ENCODE measurements at places on chromosomes 5 and 9.

GRCh38 chr5:126972062-126972895 is 58.1 kb downstream of the MARCHF3 start:
- peak; percentile 86 for DNase-seq

GRCh38 chr5:1750469-1750868 is 49.2 kb downstream of the MRPL36 start:
- DNase-seq = no peak

- DNase-seq = no peak
These were observed 1.6 kb upstream of the FOXE1 start for GRCh38 chr9:97851446-97851883.

GRCh38 chr5:95988094-95988493 is 26.4 kb upstream of the ELL2 start:
- DNase-seq = no peak

DNA sequence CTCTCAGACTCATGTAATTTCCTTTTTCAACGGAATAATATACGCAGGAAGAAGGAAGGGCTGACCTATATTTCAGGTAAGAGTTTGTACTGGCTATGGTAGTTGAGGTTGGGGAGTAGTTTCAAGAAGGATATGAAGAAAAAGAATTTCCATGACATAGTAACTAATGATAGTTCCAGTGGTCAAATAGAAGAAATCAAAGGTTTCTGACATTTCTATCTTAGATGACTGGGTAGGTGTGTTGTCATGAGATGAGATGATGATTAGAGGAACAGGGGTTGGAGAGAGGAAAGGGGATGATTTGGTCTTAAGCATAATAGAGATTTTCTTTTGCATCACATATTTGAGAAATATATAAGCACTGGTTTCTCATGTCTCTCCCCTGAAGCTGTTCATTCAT is 166.0 kb downstream of the SPATA31D1 start:
- DNase-seq = no peak

- no peak for DNase-seq
These were observed 933 bp upstream of the TGFBR1 start for GRCh38 chr9:99103901-99104458.

- no peak for DNase-seq
These were observed 317.9 kb upstream of the MPDZ start for GRCh38 chr9:13597427-13597826.

DNA sequence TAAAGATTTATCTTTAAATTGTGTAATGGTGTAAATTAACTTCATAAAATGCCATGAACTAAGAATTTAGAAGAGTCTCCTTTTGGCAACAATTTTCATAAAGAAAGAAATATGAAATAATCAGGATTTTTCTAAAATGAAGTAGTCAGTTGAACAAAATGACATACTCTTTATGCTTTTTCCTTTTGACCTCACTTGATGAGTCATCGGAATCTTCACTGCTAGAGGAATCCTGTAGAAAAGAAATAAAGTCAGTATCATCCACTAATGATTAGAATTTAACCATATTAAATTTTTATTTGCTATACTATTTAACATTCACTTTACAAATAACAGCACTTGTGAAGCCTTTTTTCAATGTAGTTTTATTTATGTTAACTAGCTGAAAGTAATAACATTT is 26.1 kb downstream of the CHD1 start:
- DNase-seq = no peak

DNA sequence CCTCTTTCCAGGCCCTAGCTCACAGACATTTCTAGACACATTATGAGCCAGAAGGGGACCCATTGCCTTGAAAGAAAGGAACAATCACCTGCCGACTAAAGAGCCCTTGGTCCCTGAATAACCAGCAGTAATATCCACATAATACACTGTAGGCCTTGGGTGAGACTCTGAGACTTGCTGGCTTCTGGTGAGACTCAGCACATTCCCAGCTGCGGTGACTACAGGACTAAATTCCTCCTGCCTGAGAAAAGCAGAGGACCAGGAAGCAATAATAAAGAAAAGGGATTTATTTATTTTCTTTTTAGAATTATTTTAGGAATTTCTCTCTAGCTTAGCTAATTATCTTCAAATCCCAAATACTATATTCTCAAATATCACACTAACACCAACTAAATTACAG is 87.8 kb upstream of the RGS7BP start:
- no peak for DNase-seq

GRCh38 chr9:672851-673250 is 168.6 kb upstream of the DMRT1 start:
- DNase-seq = no peak

DNA sequence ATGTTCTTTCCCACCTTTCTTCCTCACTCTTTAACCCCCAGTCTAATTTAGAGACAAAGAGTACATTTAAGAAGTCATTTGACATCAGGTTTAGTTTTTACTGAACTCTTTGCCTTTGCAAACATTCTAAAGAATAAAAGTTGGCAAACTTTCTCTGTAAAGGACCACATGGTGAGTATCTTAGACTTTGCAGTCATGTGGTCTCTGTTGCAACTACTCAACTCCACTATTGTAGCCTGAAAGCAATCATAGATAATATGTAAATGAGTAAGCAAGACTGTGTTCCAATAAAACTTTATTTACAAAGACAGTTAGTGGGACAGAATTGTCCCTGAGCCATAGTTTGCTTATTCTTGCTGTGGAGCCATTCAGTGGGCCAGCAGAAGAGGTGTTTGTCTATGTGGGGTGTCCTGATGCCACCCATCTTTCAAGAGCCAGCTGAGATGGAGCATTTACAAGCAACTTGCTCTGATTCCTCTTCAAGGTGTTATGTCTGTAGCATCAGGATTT is 25.4 kb downstream of the ABLIM3 start:
- DNase-seq = no peak

- no peak for DNase-seq
These were observed 186.3 kb upstream of the ADCY2 start for GRCh38 chr5:7209658-7210057.

DNA sequence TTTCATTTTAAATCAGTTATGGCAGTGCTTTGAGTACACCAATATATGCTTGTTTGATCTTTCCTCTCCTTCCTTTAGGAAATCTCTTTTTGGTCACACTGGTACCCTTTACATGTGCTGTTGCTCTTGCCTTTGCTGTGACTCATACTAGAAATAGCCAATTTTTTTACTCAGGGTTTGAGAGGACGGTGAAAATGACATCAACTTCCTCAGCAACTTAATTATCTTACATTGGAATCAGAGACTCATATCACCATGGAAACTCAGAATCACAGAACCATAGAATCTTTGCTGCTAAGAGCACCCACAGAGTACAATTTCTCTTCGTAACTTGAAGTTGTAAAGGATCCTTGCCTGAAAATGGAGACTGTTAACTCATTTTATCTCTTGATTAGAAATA is 13.8 kb upstream of the ZNF300 start:
- no peak for DNase-seq

DNA sequence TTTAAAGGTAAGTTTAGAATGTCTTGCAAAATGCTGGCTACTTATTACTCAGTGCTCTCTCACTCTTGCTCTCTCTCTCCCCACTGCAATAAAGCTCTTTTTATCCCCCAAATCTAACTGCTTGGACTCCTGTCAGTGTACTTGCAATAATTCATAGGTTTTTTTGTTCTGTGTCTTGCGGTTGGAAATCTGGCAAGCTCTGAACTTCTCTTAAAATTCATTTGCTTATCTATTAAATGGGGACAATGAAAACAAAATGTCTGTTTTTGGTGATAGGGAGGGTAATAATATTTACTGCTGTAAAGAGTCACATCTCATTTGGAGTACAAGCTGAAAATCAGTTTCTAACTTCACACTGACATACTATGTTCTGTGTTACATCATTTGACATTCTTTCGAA is 18.7 kb upstream of the OR13D1 start:
- DNase-seq = no peak

- DNase-seq = no peak
These were observed 73.5 kb downstream of the PPP2R2B start for GRCh38 chr5:146805081-146805480.

DNA sequence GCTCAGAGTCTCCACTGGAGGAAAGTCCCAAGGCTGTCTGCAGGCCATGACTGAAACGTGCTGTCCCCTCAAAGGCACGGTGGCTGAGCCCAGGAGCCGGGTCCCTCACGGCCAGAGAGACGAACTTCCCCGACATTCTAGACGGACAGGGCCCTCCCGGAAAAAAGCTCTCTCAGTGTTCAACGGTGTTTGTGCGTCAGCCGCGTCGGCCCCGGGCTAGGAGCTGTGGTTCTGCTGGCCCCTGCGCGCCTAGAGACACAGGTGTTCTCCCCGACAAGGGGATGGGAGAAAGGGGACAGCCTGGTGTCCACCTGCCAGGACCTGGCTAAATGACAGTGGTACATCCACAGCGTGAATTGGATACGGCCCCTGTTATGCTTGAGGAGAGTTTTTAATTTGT is 5.8 kb upstream of the GPSM1 start:
- no peak for DNase-seq

- no peak for DNase-seq
These were observed 29.9 kb downstream of the SLC6A18 start for GRCh38 chr5:1255081-1255561.

GRCh38 chr9:28503573-28503972 is 930.3 kb upstream of the C9orf72 start:
- no peak for DNase-seq

GRCh38 chr5:112965733-112966306 is 10.8 kb upstream of the DCP2 start:
- no peak for DNase-seq

DNA sequence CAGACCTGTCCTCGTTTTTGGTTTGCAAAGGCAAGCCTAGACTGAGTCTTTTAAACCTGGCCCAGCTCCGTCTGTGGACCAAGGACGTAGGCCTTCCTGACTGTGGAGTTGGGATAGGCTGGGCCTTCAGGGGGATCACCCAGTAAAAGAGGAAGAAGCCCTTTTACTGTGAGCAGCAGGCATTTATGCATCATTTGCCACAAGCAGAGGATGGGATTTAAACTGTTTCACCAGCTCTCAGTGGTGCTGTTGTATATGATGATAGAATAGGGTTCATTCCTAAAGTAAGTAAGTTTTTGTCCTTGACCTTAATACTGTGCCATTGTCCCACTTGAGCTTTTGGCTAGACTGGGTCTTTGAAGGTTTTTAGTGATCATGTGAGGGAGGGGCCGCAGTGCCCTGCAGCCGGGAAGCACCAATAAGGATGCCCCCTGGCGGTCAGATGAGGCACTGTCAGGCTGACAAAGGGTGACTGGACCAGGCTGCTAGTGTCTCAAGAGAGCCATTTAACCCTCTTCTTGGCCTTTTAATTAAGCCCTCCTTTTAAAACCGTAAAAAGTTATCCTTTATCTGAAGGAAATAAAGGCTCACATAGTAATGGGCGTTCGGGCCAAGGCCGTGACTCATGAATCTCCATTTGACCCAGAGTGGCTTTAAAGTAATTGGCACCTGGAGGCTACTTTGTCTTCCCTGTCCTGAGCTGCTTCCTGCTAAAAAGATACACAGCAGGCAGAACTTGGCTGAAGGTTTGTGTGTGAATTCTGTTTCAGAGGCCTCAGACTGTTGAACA is 74.0 kb downstream of the UBAP1 start:
- DNase-seq = peak; percentile 46

- DNase-seq = no peak
These were observed 239.0 kb downstream of the FSTL4 start for GRCh38 chr5:133373121-133373870.

DNA sequence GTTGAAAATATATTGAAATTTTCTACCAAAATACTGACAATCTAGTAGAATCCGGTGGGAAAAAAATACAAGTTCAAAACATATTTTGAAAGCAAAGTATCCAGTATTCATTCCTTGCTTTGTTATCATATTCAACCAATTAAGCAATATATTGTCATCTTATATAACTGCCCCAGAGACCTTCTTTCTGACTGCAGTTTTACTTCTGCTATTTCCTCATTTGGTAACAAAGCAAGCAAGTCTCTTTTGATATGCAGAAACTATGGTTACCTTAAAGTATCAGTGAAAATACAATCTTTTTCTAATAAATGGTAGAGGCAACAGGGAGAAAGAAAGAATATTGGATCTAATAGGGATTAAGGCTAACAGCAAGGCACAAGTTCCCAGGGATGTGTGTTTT is 663.7 kb upstream of the MEF2C start:
- peak; percentile 25 for DNase-seq

GRCh38 chr5:126597156-126597555 is 2.1 kb upstream of the ALDH7A1 start:
- DNase-seq = no peak

DNA sequence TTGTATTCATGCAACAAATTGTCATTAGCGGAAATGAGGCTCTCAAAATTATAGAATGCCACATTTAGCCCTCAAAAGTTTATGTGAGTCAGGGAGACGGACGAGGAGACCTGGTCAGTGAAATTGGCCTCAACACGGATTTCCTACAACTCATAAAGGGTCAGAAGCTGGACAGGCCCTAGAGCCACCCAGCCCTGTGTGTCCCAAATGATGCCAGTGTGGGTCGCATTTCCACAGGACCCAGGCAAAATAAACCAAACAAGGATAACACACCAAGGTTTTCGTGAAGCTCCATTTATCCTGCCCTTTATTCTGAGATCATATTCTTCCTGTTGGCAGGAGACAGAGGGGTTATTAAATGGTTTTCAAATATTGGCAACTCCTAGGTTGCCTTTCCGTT is 72.0 kb upstream of the COL5A1 start:
- no peak for DNase-seq

GRCh38 chr5:156591631-156592030 is 258.5 kb upstream of the PPP1R2B start:
- DNase-seq = no peak

DNA sequence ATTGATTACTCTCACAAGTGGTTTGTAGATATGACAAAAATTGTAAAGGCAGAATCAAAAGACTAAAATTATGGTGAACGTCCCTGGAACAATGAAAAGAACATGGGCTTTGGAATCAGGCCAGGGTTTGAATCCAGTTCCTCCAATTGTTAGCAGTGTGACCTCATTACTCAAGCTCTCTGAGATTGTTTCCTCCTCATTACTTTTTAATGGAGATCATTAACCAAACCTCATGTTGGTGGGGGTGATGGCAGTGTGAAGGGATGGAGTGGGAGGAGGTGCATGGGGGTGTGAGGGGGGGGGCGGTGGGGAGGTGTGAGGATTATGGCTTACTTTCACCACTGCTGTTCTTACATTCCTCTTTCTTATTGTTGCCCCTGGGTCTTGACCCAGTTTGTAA is 44.1 kb upstream of the FOXE1 start:
- DNase-seq = no peak

- no peak for DNase-seq
These were observed 22.0 kb downstream of the KCTD16 start for GRCh38 chr5:144192661-144193060.

GRCh38 chr5:177575488-177575887 is 16.5 kb upstream of the TMED9 start:
- DNase-seq = no peak
